Activated naive CD4-positive, alpha-beta T cell treated with anti-CD3 and anti-CD28 coated beads, Interleukin-2, amount 50 U/mL, for 16 hours (primary cell): ENCODE measurements at places on chromosomes 2 and 18.

DNA sequence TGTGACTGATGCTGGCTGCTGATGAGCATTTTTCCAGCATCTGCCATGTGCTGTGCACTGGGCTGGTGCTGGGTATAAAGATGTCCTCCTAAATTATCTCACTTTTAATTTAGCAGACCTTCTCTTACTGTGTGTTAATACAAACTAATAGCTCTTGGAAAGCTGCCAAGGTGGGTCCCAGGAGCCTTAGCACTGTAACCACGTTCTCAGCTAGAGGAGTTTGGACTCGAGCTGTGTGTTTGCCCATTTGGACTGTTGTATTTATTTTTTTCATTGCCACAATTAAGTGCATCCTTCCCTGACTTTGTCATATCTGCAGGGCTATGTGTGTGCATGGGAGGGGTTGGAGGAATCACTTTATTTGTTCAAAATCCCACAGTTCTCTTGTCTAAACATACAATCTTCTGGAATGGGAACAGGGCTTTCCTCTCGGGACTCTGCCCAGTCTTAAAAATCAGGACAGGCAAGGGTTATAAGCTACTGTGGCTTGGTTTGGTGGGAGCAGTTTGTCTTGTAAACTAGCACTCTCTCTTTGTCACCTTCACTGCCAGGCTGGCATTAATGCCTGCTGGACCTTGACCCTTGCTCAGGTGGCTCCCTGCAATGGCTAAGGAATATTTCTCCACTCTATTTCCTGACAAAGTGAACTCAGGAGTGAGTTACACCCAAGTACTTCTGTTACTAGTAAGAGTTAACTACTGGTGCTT lies 129.7 kb upstream of the MGAT5 start:
- no peak for DNase-seq

GRCh38 chr18:71371951-71372605 lies 1083.2 kb downstream of the SOCS6 start:
- no peak for DNase-seq

DNA sequence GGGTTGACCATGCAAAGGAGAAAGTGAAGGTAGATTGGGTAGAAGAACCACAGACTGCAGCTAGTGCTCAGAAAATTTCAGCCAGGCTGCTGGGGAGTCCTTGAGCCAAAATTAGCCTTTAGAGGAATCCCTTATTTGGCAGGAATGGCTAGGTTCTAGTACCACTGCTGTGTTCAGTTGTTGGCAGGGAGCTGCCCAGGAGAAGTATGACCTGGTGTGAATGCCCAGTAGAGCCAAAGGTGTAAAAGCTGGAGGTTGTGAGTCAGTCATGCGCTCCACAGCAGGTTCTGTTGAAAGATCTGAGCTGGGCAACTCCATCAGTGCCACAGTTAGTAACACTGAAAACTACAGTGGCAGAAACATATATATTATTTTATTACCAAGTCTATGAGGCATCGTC lies 36.4 kb upstream of the TBR1 start:
- DNase-seq = no peak

DNA sequence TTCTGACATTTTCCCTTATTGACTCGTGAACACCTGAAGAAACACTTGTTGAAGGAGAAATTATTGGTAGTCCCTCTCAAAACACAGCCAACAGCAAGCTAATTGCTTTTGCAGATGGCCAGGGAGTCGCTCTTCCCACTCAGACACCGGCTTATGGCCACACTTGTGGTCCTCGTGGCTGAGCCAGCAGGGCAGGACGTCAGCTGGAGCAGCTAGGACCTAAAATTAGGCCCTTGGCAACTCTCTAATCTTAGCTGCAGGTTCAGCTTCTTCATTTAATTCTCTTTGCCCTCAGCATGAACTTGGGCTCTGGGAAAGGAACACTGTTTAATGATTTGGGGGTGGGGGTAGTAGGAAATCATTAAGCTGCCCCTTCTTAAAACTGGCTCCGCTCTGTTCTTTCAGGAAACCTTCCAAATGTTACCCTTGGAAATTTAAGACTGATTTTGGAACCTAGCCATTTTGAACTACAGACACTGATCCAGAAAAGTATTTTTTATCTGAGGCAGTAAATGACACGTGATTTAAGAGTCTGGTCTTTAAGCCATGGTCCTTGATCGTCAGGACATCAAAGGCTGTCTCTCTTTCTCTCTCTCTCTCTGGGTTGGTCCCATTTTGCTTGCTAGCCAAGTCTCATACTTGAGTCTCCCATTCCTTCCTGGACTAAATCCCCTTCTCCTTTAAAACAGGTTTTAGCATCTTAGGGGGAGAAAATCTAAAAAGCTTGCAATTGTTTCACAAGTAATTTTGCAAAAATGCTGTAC lies 77.5 kb downstream of the CDK15 start:
- no peak for DNase-seq

DNA sequence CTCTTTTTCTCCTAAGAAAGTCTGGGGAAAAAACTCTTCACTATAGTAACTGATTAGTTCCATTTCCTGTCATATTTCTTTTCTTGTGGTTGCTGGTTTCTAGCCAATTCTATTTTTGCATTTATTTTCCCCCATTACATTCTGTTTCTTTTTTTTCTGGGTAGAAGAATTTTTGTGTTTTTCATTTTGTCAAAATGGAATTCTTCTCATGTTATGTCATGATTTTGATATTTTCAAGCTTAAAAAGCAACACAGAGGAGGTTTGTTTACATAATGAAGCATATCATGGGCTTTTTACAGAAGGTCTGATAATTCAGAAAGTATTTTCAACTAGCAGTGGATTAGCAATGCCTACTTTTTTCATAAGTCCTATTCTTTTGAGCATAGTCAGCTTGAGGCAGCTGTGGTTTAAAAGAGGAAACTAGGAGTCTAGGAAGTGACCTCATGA lies 102.0 kb downstream of the MAP2 start:
- no peak for DNase-seq

GRCh38 chr18:76353046-76353445 lies 142.0 kb downstream of the ZNF516 start:
- no peak for DNase-seq

- no peak for DNase-seq
These were observed 77.4 kb downstream of the INHBB start for GRCh38 chr2:120423167-120423943.

GRCh38 chr2:158102446-158102845 lies 770 bp downstream of the UPP2 start:
- DNase-seq = no peak

- no peak for DNase-seq
These were observed 219.2 kb downstream of the LRP1B start for GRCh38 chr2:141911485-141912066.

DNA sequence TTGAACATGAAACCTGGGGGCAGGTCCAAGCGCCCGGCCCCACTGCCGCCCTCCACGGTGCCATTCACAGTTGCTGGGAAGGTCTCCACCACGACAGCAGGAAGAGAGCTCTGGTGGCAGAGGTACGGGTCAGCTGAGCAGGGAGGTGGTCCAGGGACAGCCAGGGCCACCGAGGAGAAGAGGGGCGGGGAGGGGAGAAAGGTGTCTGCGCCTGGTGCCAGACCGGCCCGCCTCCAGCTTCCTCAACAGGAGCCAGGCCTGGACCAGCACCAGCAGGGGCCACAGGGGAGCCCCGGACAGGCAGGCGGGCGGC lies 56.2 kb downstream of the BIN1 start:
- no peak for DNase-seq

GRCh38 chr2:123839326-123839725 lies 185.8 kb upstream of the CNTNAP5 start:
- DNase-seq = no peak

DNA sequence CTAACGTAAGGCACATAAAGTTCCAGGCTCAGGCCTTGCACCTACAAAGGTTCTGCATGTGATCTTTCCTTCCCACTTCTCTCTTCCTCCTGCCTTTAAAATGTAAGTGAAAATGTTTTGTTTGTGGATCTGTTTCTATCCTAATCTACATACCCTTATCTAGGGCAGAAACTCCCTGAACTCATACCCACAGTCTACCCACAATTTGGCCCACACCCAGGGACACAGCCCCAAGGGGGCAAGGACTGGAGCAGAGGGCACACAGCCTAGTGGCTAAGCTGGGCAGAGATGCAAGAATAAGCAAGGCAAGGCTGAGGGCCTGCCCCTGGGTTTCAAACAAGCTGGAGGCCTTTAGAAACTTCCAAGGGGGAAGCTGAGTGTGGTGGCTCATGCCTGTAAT lies 71.0 kb downstream of the HS1BP3 start:
- DNase-seq = no peak
